Kidney capillary endothelial cell (primary cell): ENCODE measurements at places on chromosomes 5 and 9.

DNA sequence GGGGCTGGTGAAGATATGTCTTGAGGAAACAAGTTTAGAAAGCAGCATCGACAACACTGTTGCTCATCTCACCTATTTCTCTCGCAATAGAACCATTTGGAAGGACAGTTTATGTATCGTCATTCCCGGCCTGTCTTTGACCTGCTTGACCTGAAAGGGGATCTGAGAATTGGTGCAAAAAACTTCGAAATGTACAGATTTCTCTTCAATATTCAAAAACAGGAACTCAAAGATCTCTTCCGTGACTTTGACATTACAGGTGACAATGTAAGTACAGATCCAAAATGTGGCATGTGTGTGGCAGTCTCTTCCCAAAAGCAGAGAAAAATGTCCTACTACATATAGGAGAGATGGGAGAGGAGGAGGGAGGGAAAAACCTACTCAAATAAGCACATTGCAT, 6.5 kb downstream of the EFCAB9 start:
- no peak for DNase-seq

DNA sequence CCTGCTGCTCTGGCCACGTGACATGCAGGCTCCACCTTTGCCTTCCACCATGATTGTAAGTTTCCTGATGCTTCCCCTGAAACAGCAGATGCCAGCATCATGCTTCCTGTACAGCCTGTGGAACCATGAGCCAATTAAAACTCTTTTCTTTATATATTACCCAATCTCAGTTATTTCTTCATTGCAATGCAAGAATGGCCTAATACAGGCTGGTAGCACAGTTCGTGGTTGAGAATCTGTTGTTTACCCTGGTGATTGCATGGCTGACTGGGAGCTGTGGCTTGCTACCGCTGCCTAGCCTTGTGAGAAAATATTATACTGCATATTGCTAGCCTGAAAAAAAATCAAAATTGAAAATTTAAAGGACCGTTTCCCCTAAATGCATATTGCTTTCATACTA, 44.8 kb upstream of the PTPN3 start:
- no peak for DNase-seq

GRCh38 chr9:36382484-36382883, 17.6 kb downstream of the RNF38 start:
- no peak for DNase-seq

DNA sequence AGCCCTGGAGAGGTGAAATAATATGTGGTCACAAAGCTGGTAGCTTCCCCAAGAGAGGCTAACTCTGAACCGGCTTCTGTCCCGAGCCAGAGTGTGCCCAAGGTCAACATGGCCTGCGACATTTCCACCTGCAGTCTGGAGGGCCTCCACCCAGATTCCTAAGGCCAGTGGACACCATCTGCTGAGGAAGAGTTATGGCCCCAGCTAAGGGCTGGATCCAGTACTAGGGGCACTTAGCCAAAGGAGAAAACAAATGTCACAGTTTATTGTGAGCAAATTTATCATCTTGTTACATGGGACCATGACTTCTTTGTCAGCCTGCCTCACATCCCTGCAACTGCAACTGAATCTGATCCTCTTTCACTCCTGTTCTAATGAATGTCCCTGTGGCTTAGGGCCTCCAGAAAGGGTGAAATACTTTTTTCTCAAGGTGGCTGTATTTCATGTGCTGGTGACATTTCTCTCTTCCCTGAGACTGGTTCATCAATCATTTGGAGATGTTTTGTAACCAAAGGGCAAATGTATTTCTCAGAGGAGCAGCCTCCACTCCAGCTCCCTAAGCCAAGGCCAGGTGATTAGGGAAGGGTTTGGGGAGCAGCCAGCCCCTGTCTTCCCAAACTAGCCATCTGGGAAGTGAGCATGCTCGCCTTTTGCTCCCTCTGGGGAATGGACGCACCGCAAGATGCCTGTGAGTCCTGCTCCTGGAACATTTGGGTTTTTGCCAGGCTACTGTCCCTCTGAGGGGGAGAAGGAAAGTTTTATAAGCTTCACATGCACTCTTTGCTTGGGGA, 148.3 kb downstream of the CMYA5 start:
- DNase-seq = no peak

GRCh38 chr9:121852651-121853616, 201.5 kb downstream of the DAB2IP start:
- DNase-seq = no peak

DNA sequence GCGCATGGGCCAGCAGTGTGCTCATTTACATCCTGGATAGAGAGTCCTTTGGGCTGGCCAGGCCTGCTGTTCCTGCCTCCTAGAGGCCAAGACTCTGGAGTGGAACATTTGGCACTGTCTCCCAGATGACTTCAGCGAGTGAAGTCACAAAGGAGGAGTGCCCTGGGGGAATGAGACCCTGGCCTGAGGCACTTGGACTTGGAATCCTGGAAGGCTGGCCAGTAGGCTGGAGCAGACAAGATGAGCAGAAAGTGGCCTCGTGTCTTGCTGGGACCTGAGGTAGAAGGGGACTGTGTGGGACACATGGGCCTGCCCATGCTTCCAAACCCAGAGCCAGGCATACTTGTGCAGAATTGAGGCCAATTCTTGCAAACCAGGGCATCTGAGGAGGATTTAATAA, at the start of gene TSSK1B:
Gene TSSK1B, minus strand, starts transcription at position 101 of the 400 bp plus-strand sequence. CDS start 150 bp downstream, outside the sequence.
- DNase-seq = no peak

DNA sequence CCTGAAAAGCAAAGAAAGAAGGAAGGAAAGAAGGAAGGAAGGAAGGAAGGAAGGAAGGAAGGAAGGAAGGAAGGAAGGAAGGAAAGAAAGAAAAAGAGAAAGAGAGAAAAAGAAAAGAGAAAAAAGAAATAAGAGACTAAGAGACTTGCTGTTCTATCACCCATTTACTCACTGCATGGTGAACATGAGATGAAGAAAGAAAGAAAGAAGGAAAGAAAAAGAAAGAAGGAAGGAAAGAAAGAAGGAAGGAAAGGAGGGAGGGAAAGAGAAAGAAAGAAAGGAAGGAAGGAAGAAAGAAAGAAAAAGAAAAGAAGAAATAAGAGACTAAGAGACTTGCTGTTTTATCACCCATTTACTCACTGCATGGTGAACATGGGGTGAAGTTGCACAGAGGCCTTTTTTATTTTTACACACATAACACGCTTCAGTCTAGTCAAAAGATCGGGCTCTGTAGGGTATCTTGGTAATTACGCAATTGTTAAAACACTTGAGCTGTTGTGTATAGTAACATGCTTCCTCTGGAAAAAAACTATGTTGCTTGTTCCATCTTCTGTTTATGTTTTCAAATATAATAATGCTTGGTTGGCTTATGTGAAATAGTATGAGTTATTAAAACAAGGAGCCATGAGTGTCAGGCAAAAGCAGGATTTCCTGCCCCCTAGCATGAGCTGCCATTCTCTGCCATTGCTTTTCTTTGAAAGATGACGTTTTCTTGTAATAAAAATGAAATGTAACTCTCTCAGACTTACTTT, 119.3 kb upstream of the ZNF608 start:
- DNase-seq = no peak

GRCh38 chr5:170028124-170028523, 47.8 kb upstream of the INSYN2B start:
- DNase-seq = no peak

DNA sequence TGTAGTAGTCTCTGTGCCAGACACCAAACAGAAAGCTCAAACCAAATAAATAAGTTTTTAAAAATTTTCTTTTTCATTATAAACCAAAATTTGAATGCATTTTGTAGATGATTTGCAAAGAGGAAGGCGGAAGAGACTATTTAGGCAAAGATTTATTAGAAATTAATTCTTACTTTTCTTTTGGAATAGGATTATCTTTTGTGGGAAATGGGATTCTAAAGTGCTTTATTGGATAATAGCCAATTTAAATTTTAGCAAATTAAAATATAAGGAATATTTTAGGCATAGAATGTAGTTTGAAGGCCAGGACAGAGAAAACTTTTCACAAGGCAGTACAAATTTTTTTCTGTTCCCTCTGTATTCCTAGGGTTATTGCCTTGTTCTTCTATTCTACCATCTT, 311.4 kb upstream of the ITGA1 start:
- DNase-seq = no peak

GRCh38 chr9:20363233-20363632, 259.1 kb downstream of the MLLT3 start:
- no peak for DNase-seq

DNA sequence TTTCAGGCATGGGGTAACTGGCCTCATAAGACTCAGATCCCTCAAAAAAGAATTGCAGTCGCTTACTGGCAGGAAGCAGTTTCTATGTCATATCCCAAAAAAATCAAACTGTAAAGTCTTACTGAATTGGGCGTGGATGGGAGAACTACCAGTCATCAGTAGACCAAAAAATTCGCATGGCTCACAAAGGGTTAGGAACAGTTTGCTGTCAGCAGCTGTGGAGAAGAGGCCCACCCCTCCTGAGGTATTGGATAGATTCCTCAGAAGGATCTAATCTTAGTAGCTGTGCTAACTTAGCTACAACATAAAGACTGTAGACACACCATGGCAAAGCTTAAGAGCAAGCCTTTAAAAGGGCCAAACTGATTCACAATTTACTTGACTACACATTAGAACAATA, 478.3 kb upstream of the FTMT start:
- no peak for DNase-seq

DNA sequence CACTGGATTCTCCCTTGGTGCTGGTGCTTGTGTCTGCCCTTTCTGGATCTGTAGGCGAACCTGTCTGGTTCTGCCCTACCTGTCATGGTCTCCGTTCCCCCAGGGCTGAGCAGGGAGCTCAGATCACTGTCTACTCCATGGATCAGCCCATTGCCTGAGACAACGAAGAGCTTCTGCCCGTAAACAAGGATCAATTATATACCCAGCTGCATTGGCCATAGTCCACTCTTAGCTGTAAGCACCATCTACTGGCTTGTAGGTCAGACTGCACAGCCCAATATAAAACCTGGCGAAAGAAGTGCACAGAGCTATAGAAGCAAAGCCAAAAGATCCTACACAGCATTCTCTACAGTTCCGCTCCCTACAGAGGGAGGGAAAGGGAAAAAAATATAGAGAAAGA, 181.5 kb upstream of the RPS23 start:
- DNase-seq = no peak

GRCh38 chr5:149053072-149053695, 9.7 kb downstream of the SH3TC2 start:
- DNase-seq = no peak

- DNase-seq = peak; percentile 40
These were observed 467 bp upstream of the PHF19 start for GRCh38 chr9:120877276-120878034.

DNA sequence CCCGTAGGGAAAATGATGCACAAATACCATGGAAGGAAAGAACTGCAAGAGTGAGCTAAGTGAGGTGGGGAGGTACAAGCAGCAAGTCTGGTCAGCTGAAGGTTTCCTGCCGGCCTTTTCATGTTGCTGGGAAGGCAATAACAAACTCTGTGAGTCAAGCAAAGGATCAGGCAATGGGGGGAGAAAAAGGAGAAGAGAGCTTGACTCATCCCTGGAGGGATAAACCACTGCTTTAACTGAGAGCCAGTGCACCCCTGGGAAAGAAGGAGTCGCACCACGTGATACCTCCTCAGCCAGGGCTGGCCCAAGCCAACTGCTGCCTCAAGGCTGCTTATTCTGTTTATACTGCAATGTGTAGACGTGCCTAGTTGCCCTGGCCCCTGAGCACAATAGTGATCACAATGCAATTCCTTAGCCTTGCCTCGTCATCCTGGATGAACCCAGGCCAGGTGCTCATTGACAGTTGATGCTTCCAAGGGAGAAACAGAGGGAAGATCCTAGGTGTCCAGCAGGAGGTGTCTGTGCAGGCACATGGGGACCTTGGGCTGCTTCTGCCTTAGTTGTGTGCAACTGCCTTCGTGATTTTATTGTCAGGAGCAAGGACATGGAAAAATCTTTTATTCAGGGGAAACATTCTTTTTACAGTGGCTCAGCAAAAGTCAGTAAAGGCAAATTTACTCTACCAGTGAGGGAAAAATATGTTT, 203.0 kb upstream of the TUT7 start:
- no peak for DNase-seq

GRCh38 chr5:9196403-9197227, 349.3 kb downstream of the SEMA5A start:
- DNase-seq = no peak

DNA sequence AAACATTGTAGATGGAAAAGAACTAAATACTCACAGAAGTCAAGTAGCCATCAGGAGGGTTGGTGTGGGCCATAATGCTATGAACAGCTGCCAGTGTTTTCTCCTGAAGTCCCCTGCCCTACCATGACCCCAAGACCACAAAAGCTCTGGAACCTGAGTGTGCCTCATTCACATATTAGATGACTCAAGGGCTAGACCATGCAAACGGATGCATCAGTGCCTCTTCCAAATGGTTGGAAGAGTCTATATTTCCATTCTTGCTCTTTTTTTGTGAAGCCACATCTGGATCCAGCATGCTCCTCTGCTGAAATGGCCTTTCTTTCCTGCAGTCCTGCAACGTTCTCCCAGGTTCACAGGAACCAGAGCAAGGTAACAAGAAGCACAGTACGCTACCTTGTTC, 136.6 kb upstream of the EPB41L4A start:
- no peak for DNase-seq

DNA sequence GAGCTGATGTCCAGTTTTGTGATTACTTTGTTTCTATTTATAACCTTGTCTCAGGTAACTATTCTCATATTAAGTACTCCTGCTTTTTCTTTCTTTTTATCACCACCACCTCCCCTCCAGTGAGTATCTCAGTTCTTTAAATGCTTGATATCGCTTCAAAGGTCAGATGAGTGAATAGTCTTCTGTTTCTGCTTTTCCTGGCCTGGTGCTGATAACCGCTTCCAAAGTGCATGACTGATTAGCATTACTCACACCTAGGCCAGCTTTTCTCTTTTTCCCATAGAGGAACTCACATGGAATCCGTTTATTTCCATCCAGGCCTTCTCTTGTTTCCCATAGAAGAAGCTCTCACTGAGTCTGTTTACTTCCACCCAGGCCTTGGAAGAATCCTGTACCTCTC, 3.2 kb downstream of the SLC36A1 start:
- DNase-seq = no peak

GRCh38 chr5:136529081-136529480, 163.7 kb upstream of the TRPC7 start:
- DNase-seq = no peak

DNA sequence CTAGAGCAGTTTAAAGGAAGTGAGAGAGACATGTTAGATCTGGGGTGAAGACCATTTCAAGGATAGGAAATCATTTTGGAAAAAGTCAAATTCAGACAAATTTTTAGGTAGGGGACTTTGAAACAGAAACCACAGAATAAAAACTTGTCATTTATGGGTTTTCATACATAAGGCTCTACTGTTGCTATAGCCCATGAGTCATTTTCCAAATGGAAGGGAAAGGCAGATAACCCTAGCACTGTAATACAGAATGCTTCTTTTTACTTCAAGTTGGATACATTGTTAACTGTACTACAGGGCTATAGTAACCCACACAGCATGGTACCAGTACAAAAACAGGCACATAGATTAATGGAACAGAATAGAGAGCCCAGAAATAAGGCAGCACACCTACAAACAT, 455.4 kb downstream of the EBF1 start:
- no peak for DNase-seq

GRCh38 chr5:75028090-75028489, 24.3 kb downstream of the GCNT4 start:
- DNase-seq = no peak
